ENCODE measurements at places on chromosomes 2 and 18. TPM values are rescaled to one million over a fixed set of nuclear protein-coding genes. Genes with fewer than 3 reads are reported as not detected.

DNA sequence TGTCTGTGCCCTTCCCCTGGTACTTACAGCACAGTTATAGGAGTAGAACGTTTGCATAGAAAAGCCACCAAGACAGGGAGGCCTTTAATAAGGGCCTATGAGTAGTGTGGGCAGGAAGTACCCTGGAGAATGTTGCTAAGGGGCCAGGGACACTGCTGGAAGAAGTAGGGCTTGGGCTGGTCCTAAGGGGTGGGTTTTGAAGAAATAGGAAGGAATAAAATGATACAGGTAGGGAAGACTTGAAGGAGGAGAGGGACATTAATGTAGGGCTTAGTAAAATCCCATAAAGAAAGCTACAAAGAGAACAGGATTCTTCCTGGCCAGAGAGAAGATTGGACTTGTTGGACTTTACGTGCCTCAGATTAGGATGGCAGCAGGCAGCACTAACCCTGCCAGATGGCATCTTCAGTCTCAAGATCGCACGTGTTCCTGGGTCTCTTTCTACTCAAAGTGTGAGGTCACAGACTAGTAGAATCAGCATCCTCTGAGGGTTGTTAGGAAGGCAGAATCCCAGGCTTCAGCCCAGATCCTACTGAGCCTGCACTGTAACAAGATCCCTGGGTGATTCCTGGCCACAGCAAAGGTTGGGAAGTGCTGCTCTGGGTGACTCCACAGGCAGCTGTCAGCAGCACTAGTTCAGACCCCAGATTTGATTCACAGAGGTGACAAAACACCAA, 39.2 kb downstream of the EPAS1 start:
- no peak for DNase-seq

DNA sequence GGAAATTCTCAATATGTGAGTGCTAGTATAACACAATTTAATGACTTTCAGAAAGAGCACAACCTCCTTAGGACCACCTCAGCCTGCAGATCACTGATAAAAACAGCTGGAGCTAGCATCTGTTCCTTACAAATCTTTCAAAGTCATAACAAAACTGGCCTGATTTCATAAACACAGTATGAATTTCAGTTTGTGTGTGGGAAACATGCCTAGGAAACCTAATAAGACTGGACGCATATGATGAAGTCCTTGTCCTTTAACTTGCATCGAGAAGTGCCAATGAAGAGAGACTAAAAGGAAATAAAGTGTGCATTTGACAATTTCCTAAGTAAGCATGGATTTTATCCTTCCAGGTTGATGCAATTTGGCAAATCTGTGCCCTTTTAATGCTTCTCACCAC, 74.1 kb upstream of the KLHL14 start:
- no peak for DNase-seq

DNA sequence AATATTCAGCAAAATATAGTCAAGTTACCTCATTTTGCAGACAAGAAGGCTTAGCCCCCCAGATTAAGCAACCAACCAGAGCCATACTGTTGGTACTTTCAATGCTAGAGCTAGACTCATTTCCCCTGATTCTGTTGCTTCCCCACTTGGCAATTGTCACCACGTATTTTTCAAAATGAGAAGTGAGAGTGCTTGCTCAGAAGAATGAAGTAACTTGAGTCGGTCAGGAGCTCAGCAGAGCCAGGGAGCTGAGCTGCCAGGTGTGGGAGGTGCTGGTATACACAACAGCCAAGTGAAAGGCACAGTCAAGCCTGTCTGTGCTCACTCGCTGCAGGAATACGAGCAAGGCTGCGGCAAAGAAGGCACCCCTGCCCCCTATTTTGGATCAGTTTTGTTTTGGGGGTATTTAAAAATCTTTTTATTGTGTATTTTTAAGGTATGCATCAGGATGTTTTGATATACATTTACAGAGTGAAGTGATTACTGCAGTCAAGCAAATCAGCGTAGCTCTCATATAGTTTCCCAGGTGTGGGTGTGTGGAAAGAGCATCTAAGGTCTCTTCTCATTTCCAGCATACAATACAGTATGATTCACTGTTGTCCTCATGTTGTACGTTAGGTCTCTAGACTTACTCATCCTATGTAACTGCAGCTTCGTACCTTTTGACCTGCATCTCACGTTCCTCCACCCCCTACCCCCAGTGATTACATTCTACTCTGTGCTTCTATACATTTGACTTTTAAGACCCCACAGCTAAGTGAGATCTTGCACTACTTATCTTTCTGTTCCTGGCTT, 62.4 kb downstream of the MRPS9 start:
- no peak for DNase-seq

The DPYSL5 gene
- total RNA-seq = 1.8 TPM

The TLX2 gene
- total RNA-seq = not detected

The MAP3K19 gene
- total RNA-seq = 2.1 TPM

The SPP2 gene
- 1.3 TPM for total RNA-seq

The TBC1D8 gene
- total RNA-seq = 44.0 TPM
